ENCODE measurements at places on chromosomes 16 and 17.

DNA sequence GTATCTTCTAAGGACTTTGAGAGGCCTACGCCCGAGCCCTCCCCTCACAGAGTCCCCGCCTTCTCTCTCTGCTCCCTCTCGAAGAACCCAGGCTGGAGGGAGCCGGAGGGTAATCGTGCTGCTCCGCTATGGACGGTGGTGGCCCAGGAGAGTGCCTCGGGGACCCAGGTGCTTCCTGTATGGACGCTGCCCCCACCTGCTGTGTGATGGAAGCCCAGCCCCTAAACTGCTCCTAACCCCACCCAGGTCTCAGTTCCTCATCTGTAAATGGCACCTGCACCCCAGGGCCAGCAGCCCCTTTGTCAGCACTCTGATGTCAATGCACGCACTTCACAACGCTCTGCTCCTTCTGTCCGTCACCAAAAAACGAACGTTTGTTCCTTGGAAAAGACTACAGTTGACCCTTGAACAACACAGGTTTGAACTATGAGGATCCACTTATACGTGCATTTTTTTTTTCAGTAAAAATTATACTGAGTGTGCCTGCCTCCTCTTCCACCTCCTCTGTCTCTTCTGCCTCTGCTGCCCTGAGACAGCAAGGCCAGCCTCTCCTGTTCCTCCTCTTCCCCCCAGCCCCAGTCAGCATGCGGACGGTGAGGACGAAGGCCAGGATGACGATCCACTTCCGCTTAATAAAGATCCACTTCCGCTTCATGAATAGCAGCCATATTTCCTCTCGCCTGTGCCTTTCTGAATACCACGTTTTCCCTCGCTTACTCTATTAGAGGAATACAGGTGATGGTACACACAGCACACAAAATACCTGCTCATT lies 118.3 kb downstream of the BANP start:
- DNase-seq: no peak

- DNase-seq: no peak
These were observed 447.3 kb downstream of the HS3ST4 start for GRCh38 chr16:26139091-26139490.

- no peak for DNase-seq
These were observed 11.8 kb upstream of the FOXK2 start for GRCh38 chr17:82507631-82508175.

DNA sequence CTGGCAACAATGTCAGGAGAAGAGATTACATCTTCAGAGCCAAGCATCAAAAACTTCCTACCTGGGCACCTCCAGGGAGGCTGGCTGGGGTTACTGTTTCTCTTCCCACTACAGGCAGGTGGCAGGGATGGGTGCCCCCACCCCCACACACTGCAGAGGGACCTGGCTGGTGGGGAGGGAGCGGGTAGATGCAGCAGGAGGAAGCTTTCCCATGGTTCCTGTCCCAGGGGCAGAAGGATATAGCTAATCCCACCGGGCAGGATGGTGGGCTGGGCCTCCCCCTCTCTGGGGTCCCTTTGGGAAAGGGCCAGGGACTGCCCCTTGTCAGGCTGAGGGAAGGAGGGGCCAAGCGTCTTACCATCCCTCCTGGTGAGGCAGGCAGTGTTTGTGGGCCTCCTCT lies 16.7 kb upstream of the MTMR4 start:
- no peak for DNase-seq

DNA sequence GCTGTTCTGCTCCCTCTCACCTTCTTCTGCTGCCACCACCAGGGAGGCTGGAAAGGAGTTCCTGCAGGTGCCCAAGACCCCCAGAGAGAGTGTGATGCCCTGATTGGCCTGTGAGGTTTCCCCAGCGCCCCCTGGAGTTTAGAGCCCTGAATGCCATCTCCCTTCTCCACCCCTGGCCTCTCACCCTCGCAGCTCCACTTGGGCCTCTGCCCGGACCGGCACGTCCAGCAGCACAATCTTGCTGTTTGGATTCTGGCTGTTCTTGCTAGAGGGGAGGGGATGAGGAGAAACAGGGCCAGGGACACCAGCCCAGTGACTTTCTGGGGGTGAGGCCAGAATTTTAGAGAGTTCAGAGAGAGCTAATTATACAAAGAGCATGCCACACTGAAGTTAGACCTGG lies 12.5 kb upstream of the FAM171A2 start:
- DNase-seq: no peak

GRCh38 chr17:16936536-16937310 lies 35.2 kb downstream of the TNFRSF13B start:
- no peak for DNase-seq

GRCh38 chr17:4980644-4981216 lies 6.7 kb downstream of the CAMTA2 start:
- no peak for DNase-seq

DNA sequence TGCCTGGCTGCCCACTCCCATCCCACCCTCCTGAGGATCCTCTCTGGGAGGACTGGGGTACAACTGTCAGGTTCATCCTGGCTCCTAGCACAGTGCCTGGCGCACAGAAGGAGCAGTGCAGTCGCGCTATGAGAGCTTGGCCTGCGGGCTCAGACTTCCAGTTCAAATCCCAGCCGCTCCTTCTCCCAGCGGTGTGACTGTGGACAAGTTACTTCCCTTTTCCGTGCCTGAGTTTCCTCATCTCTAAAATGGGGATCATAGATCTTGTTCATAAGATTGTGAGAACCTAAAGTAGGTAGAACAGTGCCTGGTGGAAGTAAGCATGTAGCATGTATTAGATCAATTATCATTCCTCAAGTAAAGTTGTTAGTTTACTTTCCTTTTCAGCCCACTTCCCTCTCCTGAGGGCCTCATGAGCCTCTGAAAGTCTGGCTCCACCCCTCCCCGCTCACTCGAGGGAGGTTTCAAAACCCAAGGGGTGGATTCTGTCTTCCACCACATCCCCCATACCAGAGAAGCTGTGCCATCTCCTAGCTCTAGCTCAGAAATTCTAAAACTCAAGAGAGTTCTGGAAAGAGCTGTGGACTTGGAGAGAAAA lies 19.9 kb upstream of the COL1A1 start:
- no peak for DNase-seq

DNA sequence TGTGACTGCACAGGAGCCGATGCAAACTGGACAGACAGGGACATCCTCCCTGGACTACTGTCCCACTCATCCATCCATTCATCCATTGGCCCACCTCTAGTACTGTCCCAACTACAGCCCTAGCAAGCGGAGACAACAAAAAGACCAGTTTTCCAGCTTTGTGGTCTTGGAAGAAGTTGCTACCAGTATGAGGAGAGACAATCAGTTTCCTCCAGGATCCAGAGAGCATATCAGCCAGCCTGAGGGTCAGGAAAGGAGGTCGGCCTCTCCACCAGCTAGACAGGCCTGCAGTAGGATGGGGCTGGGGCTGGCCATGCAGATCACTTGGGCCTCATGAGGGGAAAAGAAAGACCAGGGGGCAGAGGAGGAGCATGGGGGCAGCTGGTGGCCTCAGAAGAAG lies 16.8 kb downstream of the KRT33A start:
- DNase-seq: no peak

GRCh38 chr17:79132271-79133064 lies 57.8 kb downstream of the ENGASE start:
- DNase-seq: no peak
